ENCODE measurements at places on chromosomes 6 and 20.
A peak's percentile ranks its signal among the peaks of the same experiment; 100 is the strongest.

- DNase-seq, result no peak
Measured at GRCh38 chr20:17223553-17223952, 3.3 kb upstream of the PCSK2 start.

- no peak for DNase-seq
Measured at GRCh38 chr6:152218887-152219286, 411.4 kb downstream of the ESR1 start.

DNA sequence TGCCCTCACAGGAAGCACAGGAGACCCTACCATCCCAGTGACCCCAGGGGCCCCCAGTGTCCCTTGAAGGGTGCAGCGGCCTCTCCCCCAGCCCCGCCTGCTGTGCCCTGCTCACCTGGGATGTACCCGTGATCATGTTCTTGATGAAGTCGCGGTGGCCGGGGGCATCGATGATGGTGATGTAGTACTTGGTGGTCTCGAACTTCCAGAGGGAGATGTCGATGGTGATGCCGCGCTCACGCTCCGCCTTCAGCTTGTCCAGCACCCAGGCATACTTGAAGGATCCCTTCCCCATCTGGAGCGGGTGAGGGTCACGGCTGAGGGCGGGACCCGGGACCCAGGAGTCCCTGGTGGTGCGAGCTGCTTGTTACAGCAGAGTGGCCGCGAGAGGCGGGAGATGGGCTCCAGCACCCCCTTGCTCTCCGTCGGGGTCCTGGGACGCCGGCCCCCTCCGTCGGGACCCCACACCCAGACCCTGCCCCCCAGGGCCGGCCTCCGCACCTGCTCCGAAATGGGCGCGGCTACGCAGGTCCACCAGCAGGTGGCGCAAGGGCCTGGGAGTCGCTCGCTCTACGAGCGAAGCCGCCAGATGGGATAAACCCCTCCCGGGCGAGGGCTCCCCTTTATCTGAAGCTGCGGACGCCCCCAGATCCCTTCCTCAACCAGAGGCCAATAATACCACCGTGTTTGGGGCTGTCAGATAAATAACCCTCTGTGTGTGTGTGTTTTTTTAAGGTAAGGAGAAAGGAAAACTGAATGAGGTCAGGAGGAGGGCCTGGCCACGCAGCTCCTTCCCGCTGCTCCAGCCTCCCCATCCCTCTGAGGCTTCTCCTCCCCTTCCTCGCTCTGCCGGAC, 2.9 kb downstream of the EEF1A2 start:
- peak; percentile 76 for DNase-seq

GRCh38 chr6:129959358-129959930, 58.9 kb upstream of the L3MBTL3 start:
- no peak for DNase-seq

DNA sequence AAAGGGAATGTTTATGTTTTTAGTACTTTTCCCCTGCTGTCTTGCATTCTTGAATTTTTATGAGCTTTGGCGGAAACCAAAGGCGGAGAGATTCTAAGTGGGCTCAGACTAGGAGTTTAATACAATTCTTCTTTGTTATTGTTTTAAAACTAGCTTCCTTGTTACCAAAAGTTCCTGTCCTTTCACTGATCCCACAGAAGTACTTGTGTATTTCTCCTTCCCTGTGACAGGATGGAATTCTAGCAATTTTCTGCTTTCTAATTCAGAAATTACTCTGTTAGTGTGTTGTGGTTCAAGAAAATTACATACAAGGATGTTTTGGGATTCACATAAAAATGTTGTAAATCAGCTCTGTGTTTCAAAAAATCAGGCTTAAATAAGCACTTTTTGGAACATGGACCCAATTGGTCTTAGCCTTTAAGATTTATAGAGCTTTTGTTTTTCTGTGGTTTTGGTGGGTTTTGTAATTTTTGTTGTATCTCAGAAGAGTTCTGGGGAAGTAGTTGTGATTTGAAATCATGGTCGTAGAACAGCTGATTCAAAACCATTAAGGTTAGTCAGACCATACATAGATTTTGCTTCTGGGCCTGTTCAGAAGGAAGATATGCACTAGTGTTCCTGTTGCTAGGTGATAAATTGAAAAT, 17.6 kb upstream of the CTAGE9 start:
- no peak for DNase-seq

DNA sequence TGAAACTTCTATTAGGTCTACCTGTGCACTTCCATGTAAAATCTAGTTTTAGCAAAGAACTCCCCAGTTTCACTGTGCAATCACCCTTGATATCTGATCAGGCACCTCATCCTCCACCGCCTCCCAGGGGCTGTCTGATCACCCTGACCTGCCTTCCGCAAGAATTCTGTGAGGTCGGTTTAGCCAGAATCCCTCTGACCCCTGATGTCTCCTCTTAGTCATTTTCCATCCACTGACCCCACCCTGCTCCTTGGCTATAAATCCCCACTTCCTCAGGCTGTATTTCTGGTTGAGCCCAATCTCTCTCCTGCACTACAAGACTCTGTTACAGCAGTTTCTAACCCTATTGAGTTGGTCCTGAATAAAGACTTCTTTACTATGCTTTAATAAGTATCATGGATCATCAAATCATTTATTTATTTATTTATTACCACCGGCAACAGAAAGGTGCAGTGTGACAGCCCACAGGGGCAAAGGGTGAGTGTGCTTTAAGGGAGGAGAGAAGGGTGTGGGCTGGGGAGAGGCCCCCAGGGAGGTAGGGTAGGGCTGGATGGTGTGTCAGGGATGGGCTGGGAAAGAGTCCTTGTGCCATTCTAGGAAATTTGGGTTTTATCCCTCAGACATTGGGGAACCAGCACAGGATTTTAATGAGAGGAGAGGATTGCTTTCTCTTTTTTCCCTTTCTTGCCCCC, 11.2 kb upstream of the SERPINB6 start:
- no peak for DNase-seq

GRCh38 chr20:4330011-4330410, 314.7 kb upstream of the RNF24 start:
- DNase-seq, result no peak

DNA sequence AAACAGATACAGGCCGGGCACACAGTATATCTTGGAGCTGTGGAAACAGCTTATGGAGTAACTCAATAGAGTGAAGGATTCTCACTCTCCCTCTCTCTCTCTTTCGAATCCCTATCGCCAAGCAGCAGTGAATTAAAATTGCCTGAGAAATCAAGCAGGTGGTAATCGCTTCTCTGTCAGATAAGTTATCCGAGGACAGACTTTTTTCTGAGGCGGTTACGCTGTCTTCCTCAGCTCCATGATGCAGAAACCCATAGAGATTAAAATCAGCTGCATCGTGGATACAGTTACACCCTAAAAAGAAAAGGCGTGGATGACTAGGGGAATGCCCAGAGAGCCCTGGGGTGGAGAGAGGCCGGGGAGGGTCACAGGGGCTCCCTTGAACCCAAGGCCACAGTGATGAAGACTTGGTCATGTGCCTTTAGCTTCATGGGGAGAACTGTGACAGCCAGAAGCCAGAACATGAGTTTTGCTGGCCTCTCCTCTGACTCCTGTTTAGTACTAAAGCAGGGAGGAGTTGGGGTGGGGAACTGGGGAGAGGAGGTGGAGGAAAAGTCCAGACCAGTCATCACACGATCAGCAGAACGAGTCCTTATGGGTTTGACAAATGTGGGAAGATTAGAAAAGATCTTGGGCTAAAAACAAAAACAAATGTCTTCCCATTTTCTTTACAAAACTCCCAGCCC, 138.8 kb upstream of the JARID2 start:
- no peak for DNase-seq

DNA sequence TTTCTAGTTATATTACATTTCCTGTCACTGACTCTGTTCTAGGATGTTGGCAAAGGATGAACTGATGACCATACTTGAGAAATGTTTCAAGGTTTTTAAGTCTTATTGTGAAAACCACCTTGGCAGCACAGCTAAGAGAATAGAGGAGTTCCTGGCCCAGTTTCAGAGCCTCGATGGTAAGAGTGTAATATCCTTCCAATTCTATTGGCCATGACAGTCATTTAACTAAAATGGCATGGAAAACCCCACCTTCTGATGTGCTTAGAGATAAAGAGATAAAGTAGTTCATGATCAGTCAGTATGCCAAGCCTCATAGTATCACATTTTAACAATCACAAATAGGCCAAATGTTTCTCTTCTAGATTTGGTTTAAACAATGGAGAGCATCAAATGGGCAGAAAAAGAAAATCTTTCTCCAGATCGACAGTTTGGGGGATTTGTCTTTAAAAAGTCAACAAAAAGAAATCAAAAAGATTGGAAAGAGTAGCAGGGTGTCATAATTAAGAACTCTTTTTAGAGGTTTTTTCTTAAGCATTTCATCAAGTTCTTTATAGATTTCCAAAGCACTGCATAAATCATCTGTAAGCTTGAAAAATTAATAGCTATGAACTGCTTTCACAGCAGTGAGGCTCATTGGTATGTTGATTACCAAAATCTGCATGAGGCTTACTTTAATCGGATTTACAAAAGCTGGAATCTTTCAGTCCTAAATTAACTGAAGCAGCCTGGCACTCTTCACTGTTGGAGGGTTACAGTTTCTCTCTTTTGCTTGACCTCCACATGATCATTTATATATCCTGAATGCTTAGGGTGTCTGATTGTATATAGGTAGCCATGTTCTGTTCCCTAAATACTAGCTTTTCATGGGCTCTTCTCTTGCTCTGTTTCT, 48.7 kb downstream of the AKIRIN2 start:
- peak; percentile 23 for DNase-seq

DNA sequence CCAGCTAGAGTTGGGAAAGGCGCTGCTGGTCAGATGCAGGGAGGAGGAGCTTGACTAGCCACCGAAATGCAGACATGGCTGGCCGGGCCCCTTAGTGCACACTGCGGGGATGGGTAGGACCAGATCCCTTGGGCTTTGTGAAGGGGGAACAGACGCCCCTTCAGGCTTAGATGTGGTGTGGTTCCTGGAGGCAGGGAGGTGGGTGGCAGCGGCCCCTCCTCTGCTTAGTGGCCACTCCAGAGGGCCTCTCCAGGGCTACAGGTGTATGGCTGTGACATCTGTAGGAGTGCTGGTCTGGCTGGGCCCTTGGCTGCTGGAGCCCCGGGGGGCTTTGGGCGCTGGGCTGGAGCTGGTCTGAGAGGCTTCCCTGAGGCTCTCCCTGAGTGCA, 5.9 kb downstream of the CCND3 start:
- no peak for DNase-seq

GRCh38 chr6:109478222-109478805, 4.7 kb downstream of the ZBTB24 start:
- no peak for DNase-seq

DNA sequence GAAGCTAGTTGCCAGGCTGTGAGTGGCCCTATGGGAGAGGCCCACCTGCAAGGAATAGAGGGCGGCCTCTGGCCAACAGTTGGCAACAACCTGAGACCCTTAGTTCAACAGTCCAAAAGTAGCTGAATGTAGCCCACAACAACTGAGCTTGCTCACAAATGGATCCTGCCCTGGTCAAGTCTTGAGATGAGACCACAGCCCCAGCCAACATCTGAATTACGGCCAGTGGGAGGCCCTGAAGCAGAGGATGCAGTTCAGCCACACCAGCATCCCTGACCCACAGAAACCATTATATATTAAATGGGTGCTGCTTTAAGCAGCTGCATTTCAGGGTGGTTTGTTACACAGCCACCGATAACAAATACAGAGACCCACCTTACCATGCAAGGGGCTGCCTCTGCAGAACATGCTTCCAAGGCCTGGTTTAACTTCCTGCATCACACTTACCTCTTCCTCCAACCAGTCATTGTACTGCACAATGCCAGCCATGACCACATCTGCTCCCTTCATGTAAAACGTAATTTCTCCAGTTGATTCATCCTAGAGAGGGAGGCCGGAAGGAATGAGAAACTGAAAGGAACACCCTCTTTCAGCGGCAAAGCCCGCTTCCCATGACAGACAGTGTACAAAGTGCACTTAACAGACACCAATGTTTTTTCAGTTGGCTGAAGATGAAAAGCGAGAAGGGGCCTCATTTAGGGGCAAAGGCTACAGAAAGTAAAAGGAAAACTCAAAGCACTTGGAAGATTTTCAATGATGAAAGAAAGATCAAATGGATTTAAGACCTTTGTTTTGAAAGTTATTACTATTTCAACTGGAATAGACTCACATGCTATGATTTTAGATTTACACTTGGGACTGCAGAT, 86.2 kb upstream of the NFATC2 start:
- no peak for DNase-seq

- DNase-seq, result no peak
Measured at GRCh38 chr6:40882323-40882997, 156.6 kb downstream of the UNC5CL start.

- no peak for DNase-seq
Measured at GRCh38 chr20:45354423-45355208, 6.4 kb upstream of the SDC4 start.

GRCh38 chr6:106063448-106063850, 22.7 kb upstream of the PRDM1 start:
- no peak for DNase-seq

- no peak for DNase-seq
Measured at GRCh38 chr20:50304501-50304856, 113.8 kb downstream of the CEBPB start.

- no peak for DNase-seq
Measured at GRCh38 chr6:164130151-164130550, 715.6 kb downstream of the QKI start.

GRCh38 chr6:7673063-7673536, 52.8 kb upstream of the BMP6 start:
- no peak for DNase-seq

DNA sequence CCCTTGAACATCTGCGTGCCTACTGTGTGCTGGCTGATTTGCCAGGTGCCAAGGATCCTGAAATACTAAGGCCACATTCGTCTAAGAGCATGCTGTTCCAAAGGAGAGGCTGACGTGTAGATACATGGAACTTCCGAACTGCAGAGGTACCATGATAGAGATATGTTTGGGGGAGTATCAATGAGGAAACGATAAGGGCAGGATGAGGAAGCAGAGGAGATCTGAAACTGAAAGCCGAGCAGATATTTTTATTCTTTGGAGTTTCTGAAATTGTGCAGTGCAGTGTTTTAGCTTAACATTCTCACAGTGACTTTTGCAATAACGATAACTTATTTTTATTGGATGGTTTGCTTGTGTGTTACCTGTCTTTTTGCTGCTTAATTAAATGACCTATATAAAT, 24.3 kb downstream of the BMP6 start:
- DNase-seq, result no peak

DNA sequence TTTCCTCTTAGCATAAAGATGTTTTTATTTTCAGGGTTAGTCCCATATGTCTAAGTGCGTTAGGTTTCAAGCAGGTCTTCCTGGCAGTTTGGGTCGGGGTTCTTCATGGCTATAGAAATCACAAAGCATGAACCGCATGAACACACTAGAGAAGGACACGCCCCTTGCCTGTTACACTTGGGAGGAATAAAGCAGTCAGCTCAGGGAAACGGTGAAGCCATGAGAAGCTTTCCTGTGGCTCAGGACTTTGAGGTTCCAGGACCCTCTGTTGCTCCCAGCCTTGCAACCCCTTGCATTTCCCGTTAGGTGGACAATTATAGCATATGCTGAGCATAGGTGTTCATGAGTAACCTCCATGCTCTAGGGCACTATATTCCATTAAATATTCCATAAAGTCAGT, 96.7 kb downstream of the SYCP2 start:
- no peak for DNase-seq

GRCh38 chr20:54350415-54350814, 125.0 kb upstream of the DOK5 start:
- no peak for DNase-seq

- DNase-seq, result no peak
Measured at GRCh38 chr6:1774226-1774915, 164.7 kb downstream of the FOXC1 start.

- DNase-seq, result no peak
Measured at GRCh38 chr6:92050216-92050615, 1369.1 kb downstream of the EPHA7 start.

GRCh38 chr6:108497883-108498282, 62.8 kb upstream of the FOXO3 start:
- DNase-seq, result no peak

- DNase-seq, result no peak
Measured at GRCh38 chr20:41176711-41177552, 39.6 kb downstream of the PLCG1 start.
